ENCODE measurements at places on chromosomes 4 and X. TPM values are rescaled to one million over a fixed set of nuclear protein-coding genes. Genes with fewer than 3 reads are reported as not detected.

Gene SMIM10L2A
- 37.5 TPM for total RNA-seq

Gene GSX2
- not detected for total RNA-seq

Gene PSMD10
- total RNA-seq, result 32.6 TPM

Gene DMP1
- not detected for total RNA-seq

Gene TLR3
- 8.3 TPM for total RNA-seq

Gene GC
- total RNA-seq, result 1.4 TPM

DNA sequence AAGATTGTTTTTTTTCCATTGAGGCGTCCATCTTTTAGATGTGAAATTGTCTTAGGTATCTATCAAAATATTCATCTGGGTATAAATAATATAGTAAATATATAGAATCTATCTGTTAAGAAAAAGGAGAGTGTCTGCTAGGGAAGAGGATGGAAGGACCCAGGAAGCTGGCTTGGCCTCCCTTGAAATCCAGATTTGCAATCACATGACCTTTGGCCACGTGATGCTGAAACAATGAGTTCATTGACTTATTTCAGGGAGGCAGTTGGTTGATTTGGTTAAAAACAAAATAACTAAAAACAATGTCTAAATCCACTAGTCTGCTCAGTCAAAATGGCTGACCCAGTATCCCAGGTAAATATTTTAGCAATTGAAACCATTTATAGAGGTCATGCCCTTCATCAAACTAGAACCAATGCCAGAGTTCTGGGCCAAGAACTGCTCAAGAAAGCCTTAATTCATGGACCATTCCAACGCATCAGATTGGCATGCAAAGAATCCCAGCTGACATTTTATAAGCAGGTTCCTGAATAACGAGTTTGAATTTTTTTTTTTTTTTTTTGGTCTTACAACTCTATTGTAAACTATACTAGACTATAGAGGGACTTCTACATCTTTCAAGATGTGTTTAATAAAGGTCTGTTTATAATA lies 172.7 kb downstream of the MID1 start:
- no peaks in the 10 kb centered on the region for H3K4me1 ChIP-seq
- no peaks in the 10 kb centered on the region for H3K27me3 ChIP-seq
- H3K4me3 ChIP-seq, result no peak overlapping the region
- no peak overlapping the region for H3K27ac ChIP-seq

GRCh38 chr4:114386637-114387233 lies 211.9 kb upstream of the UGT8 start:
- DNase-seq, result no peak
- H3K27ac ChIP-seq, result no peak overlapping the region
- no peaks in the 10 kb centered on the region for H3K27me3 ChIP-seq
- H3K4me3 ChIP-seq, result no peak overlapping the region

- no peak overlapping the region for H3K27ac ChIP-seq
- no peak overlapping the region for H3K4me3 ChIP-seq
- DNase-seq, result no peak
- H3K36me3 ChIP-seq, result no peaks in the 10 kb centered on the region
- H3K4me1 ChIP-seq, result no peaks in the 10 kb centered on the region
Observed at GRCh38 chr4:56633486-56633885, 47.6 kb downstream of the HOPX start.

DNA sequence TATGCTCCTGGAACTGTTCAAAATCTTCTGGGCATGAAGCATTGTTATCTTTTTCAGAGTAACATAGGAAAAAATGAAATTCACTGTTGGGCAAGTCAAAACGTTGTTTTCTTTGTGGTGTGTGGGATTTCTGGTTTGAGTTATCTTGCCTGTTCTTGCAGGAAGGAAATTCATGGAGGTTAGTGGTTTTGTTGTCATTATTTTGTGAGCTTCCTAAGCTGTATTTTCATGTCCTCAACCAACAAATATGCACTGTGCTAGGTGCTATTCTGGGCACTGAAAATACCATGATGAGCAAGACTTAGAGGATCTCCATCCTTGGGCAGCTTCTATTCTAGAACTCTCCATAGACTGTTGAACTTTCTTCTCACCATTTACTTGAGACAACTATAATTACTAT lies 16.9 kb downstream of the SPINK2 start:
- no peak for DNase-seq
- H3K36me3 ChIP-seq, result no peaks in the 10 kb centered on the region
- no peak overlapping the region for H3K4me3 ChIP-seq
- H3K27ac ChIP-seq, result no peak overlapping the region
- no peaks in the 10 kb centered on the region for H3K27me3 ChIP-seq
- H3K4me1 ChIP-seq, result peaks cover 2% of the 10 kb centered on the region

DNA sequence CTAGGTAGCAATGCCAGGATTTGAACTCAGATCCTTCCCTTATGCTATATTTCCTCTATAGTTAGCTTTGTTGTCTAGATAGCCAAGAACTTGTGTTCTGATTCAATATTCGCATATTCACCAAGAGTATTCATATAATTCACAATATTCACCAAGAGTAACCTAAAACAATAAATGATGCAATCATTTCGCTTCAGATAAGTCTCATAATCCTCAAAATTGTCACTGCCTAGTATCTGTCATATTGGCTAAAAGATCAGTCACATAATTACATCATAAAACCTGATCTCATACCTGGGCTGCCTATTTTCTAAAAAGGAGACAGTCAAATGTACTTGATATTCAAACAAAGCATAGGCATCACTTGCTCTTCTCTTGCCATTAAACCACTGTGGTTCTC lies 199.7 kb upstream of the CPEB2 start:
- no peak for DNase-seq
- H3K4me3 ChIP-seq, result no peak overlapping the region
- H3K27me3 ChIP-seq, result no peaks in the 10 kb centered on the region
- H3K36me3 ChIP-seq, result no peaks in the 10 kb centered on the region
- H3K4me1 ChIP-seq, result no peaks in the 10 kb centered on the region

GRCh38 chr4:183249854-183250253 lies 70.2 kb downstream of the CLDN22 start:
- no peak overlapping the region for H3K27ac ChIP-seq
- no peak overlapping the region for H3K4me3 ChIP-seq
- no peaks in the 10 kb centered on the region for H3K4me1 ChIP-seq

DNA sequence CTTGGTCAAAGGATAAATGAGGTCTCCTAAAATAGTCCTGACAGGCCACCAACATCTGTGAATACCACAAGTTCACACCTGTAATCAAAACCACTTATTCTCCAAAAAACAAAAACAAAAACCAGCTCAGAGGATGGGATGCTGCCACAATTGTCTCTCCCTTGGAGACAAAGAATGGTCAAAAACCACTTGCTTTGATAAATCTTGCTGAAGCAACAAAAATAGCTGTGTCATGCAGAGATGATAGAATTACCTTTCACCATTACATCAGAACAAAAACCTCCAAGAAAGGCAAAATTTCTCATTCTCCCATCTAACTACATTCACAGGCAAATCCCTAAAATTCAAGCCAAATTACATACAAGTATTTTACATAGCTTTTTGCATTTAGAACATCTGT lies 180.4 kb downstream of the MAML3 start:
- no peak overlapping the region for H3K4me3 ChIP-seq
- DNase-seq, result no peak
- H3K36me3 ChIP-seq, result no peaks in the 10 kb centered on the region
- H3K27ac ChIP-seq, result no peak overlapping the region
- H3K4me1 ChIP-seq, result peaks cover 42% of the 10 kb centered on the region
- no peaks in the 10 kb centered on the region for H3K27me3 ChIP-seq

GRCh38 chr4:175246941-175247340 lies 328.8 kb downstream of the ADAM29 start:
- H3K27me3 ChIP-seq, result no peaks in the 10 kb centered on the region
- DNase-seq, result no peak
- no peak overlapping the region for H3K4me3 ChIP-seq

GRCh38 chr4:152778656-152779512 lies 646 bp downstream of the TIGD4 start:
- no peaks in the 10 kb centered on the region for H3K27me3 ChIP-seq
- H3K36me3 ChIP-seq, result no peaks in the 10 kb centered on the region
- H3K4me3 ChIP-seq, result peak overlapping the region; percentile 87
- H3K27ac ChIP-seq, result peak overlapping the region; percentile 12

GRCh38 chrX:17839269-17839668 lies 21.8 kb downstream of the RAI2 start:
- no peak overlapping the region for H3K4me3 ChIP-seq
- H3K36me3 ChIP-seq, result no peaks in the 10 kb centered on the region
- no peaks in the 10 kb centered on the region for H3K4me1 ChIP-seq
- H3K27ac ChIP-seq, result no peak overlapping the region

Data from adrenal gland (tissue), 19 donors.